ENCODE measurements at places on chromosomes 13 and 19.
A peak's percentile ranks its signal among the peaks of the same experiment; 100 is the strongest.

DNA sequence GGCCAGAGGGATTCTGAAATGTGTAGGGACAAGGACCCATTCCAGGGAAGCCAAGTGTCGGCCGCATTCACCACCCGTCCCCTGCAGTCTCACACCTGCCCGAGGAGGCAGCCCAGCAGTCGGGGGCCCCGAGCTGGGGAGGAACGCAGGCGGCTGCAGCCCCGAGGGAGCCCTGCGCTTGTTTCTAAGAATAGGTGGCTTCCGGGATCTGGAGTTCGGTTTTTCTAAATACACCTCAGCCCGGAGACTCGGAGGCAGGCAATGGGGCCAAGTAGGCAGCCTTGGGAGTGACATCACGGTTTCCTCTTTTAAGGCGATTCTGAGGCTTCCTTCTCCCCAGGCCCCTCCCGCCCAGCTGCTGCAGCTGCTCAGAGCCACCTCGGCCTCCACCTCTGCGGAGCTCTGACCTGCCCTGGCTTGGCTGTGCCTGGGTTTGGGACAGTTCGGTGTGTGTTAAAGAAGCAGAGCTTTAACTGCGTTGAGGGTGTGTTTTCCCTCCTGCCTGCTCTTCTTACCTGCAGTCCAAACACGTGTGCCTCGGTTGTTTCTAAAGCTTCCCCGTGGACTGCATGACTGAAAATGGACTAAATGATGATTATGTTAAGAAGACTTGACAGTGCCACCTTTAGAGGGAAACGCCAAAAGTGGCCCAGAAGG, 80.5 kb downstream of the COL4A2 start:
- peak; percentile 59 for DNase-seq

DNA sequence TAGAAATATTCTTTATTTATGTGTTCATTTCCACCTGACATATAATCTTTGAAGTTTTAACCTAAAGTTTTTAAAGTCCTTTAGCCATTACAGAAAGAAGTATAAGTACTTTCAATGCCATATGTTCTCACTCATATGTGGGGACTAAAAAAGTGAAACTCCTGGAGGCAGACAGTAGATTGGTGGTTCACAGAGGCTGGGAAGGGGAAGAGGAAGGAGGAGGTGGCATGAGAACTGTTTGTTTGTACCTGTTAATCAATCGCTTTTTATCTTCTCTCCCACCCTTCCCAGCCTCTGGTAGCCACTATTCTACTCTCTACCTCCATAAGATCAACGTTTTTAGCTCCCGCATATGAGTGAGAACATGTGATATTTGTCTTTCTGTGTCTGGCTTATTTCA, 131.1 kb downstream of the MYO16 start:
- no peak for DNase-seq

- DNase-seq: no peak
Observed at GRCh38 chr13:50074843-50075242, 59.6 kb downstream of the KCNRG start.

- no peak for DNase-seq
Observed at GRCh38 chr19:7177926-7178325, 108.4 kb downstream of the ZNF557 start.

DNA sequence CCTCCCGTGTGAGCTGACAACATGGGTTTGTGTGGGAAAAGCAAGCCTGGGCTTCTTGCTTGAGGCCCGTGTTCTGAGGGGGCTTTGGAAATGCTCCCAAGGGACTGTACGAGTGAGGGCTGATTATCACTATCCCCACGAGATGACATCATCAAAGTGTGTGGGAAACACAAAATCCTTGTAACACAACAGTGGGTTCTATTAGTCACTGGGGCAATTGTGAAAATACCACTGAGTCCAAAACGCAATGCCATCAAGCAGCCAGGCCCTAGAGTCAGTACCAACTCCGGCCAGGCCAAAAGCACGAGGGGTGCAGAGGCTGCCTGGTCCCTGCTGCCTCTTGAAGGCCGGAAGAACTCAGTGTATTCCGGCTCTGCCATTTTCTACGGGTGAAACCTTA, 29.6 kb downstream of the CAPS start:
- no peak for DNase-seq

GRCh38 chr13:84658491-84659358, 776.5 kb upstream of the SLITRK1 start:
- DNase-seq: no peak

GRCh38 chr19:38711726-38712153, 32.5 kb downstream of the CAPN12 start:
- DNase-seq: no peak

DNA sequence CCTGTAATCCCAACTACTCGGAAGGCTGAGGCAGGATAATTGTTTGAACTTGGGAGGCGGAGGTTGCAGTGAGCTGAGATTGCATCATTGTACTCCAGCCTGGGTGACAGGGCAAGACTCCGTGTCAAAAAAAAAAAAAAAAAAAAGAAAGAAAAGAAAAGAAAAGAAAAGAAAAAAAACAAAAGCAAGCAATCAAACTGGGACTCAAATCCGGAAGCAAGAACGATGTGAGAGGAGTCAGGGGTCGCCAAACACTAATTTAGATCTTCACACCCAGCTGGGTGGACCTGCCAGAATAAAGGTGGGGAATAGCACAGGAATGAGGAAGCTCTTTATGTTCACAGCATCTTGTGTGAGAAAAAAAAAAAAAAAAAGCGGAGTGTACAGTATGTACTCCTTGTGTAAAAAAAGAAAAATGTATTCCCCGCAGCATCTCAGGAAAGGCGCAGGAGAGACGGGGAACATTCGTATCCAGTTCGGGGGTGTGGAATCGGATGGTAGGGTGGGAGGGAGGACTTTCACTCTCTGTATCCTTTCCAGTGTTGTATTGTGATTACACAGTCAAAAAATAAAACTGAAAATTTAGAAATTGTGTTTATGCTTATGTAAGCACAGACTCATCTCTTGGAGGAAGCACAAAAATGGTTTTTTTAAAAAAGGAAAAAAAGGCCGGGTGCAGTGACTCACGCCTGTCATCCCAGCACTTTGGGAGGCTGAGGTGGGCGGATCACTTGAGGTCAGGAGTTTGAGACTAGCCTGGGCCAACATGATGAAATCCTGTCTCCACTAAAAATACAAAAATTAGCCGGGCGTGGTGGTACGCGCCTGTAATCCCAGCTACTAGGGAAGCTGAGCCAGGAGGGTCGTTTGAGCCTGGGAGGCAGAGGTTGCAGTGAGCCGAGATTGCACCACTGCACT, 7.6 kb downstream of the DNAJB1 start:
- DNase-seq: no peak

- DNase-seq: no peak
Observed at GRCh38 chr13:110271313-110271712, 35.6 kb downstream of the COL4A1 start.

DNA sequence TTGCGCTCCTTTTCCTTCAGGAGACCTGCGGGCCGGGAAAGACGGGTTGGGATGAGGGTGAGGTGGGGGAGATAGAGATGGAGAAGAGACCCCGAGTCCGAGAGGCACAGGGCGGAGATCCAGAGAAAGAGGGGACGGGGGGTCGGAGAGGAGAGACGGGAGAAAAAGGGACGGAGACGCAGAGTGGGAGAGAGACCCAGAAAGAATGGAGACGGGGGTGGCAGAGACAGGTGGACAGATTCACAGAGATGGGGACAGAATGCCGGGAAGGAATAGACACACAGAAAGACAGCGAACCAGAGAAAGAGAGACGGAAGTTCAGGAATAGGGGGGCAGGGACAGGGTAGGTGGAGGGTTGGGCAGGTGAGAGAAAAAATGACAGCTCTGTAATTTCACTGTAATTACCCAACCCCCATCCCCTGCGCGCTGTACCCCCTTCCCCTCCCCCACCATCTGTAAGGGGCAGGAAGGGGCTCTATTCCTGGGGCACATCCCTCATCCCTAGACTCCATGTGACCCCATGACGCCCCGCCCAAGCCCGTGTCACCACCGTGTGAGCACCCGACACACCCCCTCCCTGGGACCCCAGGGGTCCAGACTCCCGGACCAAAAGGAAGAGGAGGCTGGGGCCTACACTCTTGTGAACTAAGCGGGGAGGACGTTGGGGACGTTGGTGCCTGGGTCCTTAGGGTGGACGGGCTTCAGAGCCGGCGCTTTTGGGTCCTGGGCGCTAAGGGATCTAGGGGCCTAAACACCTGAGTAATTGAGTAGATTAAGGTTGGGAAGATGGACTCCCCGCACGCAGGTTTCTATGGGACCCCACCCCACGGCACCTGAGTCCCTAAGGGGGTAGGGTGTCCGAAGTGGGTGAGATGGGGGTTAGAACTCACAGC, 967 bp downstream of the DBP start:
- no peak for DNase-seq

- DNase-seq: no peak
Observed at GRCh38 chr13:99821741-99822140, 149.8 kb downstream of the ZIC5 start.

- DNase-seq: peak; percentile 0
Observed at GRCh38 chr13:46405457-46405856, 18.4 kb upstream of the RUBCNL start.

DNA sequence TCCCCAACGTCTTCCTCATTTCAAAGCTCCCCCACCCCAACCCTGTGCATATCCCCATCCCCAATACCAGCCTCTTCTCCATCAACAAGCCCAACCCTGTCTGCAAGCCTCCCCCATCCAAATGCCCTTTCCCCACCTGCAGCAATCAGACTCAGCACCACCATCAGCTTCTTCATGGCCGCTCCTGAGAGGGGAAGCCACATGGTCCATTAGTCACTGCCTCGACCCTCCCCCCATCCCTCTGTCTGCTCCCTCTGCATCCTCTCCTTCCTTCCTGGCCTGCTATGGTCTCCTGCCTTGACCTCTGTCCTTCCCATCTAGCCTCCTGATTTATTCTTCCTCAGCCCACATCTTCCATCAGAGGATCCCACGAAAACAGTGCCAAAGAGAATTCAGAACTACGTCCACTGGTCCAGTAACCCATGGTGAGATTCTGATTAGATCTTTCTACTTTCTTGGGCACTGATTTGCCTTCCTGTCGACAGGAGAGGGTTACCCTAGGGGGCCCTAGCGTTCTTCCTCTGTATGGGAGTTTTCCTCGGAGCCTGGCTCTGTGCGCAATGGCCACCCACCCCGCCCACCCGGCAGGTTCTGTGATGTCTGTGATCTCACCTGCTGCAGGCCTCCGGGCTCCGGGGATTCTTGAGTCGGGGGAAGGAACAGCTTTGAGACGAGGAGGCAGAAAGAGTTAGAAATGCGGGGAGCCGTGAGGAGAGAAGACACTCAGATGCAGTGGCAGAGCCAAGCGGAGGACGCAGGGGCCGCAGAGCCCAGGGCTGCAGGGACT, 1.3 kb downstream of the KLK6 start:
- DNase-seq: no peak

DNA sequence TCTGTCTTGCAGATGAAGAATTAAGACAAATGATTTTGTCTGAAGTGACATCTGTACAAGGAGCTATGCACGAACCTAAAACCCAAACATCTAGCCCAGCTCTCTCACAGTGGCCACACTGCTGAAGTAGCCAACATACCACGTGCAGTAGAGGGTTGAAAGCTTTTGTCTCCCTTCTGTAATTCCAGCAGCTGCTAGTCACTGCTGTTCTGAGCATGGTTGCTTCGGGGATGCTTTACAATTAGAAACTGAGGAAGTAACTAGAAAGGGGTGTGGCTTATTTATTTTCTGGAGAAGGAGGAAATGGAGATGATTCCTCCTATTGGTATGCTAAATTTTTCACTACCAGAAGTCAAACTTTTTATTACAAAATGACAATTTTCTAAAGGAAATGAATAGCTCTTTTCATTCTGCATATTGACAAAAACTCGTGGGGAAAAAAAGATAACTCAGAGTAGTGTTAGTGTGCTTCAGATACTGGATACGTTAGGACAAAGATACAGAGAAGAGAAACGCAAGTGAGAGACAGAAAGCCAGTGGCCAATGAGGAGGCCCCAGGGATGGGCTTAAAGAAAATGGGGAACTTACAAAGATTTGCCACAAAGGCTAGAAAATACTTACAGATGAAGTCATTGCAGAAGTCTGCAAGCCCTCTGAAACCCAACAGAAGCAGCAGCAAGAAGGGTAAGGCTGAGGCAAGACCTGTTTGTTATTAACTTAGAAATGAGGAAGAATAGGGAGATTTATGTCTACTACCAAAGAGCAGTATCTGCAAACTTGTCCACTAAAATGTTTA, 192.7 kb upstream of the MIR17HG start:
- DNase-seq: no peak

DNA sequence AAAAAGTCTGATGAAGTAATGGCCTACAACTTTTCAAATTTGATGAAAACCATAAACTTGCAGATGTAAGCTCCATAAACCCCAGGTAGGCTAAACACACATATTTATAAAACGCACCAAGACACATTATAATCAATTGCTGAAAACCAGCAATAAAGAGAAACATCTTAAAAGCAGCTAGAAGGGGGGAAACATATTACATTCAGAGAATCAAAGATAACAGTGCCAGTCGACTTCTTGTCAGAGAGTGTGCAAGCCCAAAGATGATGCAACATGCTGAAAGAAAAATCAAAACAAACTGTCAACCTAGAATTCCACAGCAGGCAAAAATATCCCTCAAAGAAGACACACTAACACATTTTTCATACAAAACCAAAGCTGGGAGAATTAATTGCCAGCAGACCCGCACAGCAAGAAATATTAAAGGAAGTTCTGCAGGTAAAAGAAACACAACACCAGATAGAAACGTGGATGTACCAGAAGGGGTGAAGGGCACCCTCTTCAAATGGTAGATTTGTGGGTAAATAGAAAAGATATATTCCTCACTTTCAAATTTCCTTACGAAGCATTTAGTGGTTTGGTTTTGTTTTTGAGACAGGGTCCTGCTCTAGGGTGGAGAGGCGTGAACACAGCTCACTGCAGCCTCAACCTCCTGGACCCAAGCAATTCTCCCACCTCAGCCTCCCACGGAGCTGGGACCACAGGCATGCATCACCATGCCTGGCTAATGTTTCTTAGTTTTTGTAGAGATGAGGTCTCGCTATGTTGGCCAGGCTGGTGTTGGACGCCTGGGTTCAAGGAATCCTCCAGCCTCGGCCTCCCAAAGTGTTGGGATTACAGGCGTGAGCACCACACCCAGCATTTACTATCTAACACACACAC, 16.5 kb upstream of the ATP1A3 start:
- DNase-seq: no peak

- DNase-seq: peak; percentile 73
Observed at GRCh38 chr19:49889687-49890348, 6.9 kb downstream of the IL4I1 start.

DNA sequence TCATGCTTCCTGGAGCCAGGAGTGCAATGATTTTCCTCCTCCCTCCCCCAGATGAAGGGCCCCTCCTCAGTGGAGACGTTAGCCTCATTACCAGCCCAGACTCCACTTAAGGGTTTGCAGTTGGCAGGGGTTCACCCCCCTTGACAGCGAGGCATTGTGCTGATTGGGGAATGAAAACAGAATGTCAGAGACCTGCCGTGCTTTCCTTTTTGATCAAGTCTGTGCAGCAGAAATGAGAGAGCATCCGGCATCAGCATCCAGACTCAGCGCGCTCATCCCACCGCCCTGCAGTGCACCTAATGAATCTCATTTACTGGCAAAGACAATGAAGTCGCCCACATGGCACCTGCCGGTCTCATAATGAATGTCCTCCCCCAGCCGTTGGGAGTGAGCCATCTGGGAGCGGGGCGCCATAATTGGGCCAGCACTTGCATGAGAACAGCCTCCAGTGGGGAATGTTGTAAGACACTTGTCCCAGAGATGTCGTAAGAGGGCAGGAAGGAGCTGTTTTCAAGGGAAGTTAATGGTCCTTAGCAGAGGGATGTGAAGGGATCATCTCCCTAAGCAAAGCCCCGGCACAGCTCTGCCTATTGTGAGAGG, 98.3 kb upstream of the UQCRFS1 start:
- DNase-seq: no peak

- DNase-seq: no peak
Observed at GRCh38 chr13:77497350-77497749, 38.2 kb upstream of the SCEL start.

Data from GM13977 (cell line).